ENCODE measurements at places on chromosomes 7 and 10. TPM values are rescaled to one million over a fixed set of nuclear protein-coding genes. Genes with fewer than 3 reads are reported as not detected.

Gene ZNF365
- total RNA-seq = 7.2 TPM

GRCh38 chr7:47153576-47153975 is 428.3 kb downstream of the TNS3 start:
- DNase-seq = no peak

Gene RBP3
- total RNA-seq = not detected

Gene TRIL
- total RNA-seq = 6.3 TPM

DNA sequence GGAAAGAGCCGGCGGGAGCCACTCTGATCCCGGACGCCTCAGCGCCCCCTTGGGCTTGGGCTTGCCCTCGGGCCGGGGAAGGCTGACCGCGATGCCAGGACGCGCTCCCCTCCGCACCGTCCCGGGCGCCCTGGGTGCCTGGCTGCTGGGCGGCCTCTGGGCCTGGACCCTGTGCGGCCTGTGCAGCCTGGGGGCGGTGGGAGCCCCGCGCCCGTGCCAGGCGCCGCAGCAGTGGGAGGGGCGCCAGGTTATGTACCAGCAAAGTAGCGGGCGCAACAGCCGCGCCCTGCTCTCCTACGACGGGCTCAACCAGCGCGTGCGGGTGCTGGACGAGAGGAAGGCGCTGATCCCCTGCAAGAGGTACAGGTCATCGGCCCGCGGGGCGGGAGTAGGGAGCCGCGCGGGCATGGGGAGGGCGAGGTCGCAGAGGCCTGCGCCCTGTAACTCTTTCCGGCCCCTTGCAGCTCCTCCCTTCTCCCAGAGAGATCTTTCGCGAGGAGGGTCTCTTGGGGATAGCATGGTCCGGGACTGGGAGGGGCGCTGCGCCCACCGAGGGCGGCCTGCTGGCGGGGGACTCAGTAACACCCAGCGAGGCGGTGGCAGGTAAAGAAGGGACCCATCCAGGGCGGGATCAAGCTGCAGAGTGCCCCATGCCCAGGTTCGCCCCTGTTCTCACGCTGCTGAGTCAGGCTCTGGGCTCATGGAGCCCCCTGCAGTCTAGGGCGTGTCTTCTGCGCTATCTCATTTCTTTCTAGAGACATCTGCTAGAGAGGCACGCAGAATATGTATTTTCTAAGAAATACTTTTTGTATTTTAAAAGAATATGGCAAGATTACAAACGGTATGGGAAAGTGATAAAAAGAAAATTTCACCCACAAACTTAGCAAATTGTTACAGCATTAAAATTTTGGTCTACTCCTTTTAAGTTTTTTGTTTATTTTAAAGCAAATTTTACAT is 687 bp downstream of the EPDR1 start:
- DNase-seq = peak; percentile 53

DNA sequence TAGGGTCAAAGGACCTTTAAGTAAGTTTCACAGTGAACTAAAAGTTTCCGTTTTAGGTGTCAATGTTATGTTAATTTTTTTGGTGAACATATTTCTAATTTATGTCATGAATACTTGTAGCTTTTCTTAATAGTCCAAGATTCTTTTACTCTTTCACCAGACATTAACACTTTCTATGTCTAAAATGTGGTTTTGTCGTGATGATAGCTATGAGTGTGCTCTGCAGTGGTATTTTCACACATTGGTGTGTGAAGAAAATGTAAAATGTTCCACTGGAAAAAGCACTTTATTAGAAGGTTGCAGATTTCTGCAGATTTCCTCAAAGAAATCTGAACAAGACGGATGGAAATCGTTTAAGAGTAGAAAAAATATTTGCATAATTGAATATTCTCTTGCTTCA is 561.0 kb upstream of the ANKRD30A start:
- DNase-seq = no peak

DNA sequence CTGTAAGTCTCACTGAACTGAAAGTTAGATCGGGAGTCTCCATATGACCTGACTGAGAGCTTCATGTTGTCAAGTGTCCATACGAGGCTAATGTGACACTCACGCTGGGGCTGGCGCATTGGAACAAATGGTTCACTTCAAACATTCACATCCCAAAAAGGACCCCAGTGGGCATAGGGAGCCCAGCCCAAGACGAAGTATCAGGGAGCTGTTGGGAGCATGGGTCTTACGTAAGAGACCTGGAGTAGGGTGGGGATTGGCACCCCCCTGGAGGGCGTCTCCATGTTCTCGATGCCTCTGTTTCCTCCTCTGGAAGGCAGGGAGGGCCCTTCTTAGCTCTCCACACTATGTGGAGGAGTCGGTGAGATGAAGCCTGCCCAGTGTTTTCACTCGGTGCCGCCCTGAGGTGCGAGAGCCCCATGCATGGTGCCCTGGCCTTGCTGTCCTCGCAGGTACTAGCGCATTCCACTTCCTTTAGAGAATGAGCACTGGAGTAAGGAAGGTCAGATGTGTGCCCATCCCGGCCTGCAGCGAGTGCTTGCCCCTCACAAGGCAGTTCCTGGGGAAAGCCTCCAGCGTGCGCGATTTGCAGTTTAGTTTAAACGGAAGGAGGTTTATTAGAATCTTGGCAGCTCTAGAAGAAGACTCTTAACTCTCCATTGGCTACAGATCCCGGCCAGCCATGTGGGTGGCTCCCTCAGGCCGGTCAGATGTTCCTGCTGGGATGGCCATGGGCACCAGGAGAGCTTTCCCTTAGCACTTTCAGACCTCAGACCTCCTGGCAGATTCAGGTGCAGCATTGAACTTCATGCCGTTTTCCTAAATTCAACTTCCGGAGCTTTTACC is 64.4 kb downstream of the PTPRE start:
- DNase-seq = no peak

Gene SPDYE2
- not detected for total RNA-seq

Gene ARMC3
- total RNA-seq = 0.25 TPM

Gene PILRA
- 0.27 TPM for total RNA-seq

Gene KEL
- not detected for total RNA-seq

Gene TMEM196
- not detected for total RNA-seq
